ENCODE measurements at places on chromosomes 6 and 20.

- DNase-seq, result peak; percentile 88
Measured at GRCh38 chr6:105810105-105810921, 275.8 kb upstream of the PRDM1 start.

DNA sequence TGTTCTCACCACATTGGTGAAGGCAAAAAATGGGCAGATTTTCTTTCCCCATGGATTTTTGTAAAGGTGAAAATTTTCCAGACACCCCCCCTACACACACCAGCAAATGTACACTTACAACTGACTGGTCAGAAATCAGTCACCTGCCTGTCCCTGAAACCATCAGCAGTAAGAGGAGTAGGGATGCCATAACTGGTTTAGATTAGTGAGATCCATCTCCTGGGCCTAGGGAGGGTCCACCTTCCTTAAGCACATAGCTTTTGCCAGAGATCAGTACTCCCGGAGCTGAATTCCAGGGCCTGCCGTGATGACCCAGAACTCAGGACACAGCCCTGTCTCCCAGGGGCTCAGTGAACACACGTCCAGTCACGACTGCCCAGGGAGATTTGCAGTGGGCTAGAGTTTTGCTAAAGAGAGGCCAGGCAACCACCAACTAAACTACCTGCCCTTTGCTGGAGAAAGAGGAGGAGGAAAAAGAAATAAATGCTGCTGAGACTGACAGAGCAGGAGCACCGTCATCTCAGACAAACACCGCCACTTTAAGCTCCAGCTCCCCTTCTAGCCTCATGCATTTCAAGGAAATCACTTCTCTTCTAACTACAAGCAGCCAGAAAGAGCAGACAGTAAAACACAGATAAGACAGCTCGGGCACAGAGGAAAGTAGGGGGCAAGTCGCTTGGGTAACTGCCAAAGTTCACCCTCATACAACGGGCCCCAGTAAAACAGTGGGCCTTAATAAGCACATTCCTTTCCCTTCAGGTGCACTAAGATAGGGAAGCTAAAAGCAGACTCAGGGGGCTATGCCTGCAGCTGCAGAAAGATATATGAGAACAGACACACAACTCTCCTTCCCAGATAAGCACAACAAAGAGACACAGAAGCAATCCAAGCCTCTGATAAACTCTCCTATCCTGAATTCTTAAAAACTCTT is 82.6 kb upstream of the SPTLC3 start:
- no peak for DNase-seq

DNA sequence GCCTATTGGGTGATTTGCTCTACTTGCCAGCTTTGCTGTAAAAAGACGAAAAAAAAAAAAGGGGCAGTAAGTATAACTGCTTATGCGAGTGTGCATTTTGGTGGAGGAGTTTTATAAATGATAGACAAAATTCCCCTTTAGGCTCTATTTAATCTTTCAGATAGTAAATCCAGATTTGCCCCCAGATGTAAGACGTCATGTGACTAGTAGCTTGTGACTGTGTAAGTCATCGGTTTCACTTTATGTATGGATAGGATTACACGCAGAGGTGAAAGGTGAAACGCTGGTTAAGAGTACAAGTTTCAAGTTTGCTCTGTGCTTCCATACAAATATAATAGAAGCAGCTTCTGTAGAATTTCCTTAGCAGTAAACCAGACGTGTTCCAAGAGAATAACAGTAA is 7.9 kb downstream of the RAB32 start:
- DNase-seq, result peak; percentile 13

- DNase-seq, result no peak
Measured at GRCh38 chr6:134708079-134708478, 241.8 kb downstream of the ALDH8A1 start.

- DNase-seq, result no peak
Measured at GRCh38 chr20:49452011-49452482, 30.4 kb downstream of the KCNB1 start.

DNA sequence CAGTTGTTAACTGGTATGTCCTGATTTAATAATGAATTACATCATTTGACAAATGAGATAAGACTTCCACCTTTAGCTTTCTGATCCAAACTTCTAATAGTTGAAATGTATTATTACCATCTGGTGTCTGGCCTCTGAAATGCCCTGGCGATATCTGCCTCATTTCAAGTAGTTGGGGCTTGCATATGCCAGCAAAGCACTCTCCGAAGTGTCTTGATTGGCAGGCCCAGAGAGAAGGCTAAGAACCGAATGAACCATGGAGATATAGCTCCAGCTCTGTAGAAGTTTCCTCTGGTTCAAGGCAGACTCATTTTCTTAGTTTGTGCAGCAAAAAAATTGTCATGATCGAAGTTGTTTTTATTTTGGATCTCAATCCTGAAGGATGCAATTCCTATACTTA is 13.4 kb upstream of the HIVEP2 start:
- DNase-seq, result no peak

GRCh38 chr6:128807577-128807976 is 75.4 kb upstream of the LAMA2 start:
- peak; percentile 51 for DNase-seq

GRCh38 chr20:57265336-57265996 is 975 bp downstream of the BMP7 start:
- no peak for DNase-seq

- no peak for DNase-seq
Measured at GRCh38 chr6:170229851-170230519, 60.9 kb downstream of the DLL1 start.

- DNase-seq, result no peak
Measured at GRCh38 chr6:52489881-52490280, 69.7 kb downstream of the EFHC1 start.

GRCh38 chr20:10419550-10420133 is 14.4 kb downstream of the MKKS start:
- DNase-seq, result no peak

- DNase-seq, result peak; percentile 16
Measured at GRCh38 chr6:93581371-93581770, 162.0 kb upstream of the EPHA7 start.
